ENCODE measurements at places on chromosomes 2 and 18. TPM values are rescaled to one million over a fixed set of nuclear protein-coding genes. Genes with fewer than 3 reads are reported as not detected.

DNA sequence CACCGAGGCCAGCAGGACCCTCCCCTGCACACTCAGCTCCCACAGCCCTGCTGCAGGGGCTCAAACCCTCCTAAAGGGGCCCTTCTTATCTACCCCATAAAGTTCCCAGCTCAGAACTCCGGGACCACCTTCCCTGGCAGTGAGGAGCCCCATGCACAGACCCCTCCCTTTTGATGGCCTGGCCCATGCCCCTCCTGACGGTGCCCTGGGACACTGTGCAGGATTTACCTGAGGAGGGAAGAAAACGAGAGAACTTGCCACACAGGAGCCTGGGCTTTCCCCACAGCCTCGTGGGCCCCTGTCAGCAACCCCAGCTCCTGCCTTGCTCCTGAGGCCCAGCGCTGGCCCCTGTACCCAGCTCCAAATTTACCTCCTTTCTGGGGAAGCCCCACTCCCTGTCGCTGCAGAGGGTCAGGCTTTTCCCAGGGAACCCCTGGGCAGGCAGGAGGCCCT lies 206.3 kb upstream of the SALL3 start:
- peak; percentile 83 for DNase-seq

DNA sequence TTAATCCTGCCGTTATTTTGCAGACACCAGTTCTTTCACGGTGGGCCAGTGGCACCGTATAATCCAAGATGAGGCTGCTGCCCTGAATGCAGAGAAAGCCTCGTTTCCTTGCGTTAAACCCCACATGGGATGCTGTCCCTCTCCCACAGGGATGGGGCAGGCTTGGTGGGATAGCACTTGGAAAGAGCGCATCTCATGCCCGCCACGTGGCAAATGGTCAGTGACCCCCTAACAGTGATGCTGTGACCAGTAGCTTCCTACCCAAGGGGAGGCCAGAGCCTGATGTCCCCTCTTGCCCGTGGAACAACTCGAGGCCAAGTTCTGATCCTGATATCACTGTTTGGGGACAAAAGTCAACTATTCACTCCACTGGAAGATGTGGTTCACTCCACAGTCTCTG lies 73.3 kb downstream of the RHOB start:
- DNase-seq, result no peak

GRCh38 chr18:23828426-23828825 lies 139.2 kb downstream of the LAMA3 start:
- no peak for DNase-seq

- DNase-seq, result no peak
These were observed 11.1 kb downstream of the BMP10 start for GRCh38 chr2:68860111-68860510.

- no peak for DNase-seq
These were observed 3.0 kb upstream of the GAREM2 start for GRCh38 chr2:26169681-26170414.

- DNase-seq, result peak; percentile 85
These were observed 106.1 kb upstream of the ALKAL2 start for GRCh38 chr2:393711-394696.

DNA sequence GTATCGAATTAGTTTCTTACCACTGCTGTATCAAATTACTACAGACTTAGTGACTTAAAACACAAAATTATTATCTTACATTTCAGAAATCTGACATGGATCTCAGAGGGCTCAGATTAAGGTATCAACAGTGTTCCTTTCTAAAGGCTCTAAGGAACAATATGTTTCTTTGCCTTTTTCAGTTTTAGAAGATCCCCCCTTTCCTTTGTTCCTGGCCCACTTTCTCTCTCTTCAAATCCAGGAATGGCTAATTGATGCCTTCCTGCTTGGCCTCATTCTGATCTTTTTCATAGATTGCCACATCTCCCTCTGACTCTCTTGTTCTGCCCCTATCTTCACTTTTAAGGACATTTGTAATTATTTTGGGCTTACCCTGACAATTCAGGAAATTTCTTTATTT lies 65.7 kb downstream of the LRP1B start:
- DNase-seq, result no peak

DNA sequence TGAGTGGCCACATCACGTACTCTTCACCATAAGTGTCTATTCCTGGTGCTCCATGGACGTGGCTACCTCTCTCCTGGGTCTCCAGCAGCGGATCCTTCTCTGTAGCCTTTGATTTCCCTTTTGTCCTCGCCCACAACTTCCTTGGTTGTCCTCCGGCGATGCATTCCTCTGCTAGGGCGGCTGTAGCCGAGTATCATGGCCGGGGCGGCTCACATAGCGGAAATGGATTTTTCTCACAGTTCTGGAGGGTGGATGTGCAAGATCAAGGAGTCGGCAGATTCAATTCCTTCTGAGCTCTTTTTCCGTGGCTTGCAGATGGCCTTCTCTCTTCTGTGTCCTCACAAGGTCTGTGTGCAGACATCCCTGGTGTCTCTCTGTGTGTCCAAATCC lies 35.7 kb downstream of the ACKR3 start:
- no peak for DNase-seq

DNA sequence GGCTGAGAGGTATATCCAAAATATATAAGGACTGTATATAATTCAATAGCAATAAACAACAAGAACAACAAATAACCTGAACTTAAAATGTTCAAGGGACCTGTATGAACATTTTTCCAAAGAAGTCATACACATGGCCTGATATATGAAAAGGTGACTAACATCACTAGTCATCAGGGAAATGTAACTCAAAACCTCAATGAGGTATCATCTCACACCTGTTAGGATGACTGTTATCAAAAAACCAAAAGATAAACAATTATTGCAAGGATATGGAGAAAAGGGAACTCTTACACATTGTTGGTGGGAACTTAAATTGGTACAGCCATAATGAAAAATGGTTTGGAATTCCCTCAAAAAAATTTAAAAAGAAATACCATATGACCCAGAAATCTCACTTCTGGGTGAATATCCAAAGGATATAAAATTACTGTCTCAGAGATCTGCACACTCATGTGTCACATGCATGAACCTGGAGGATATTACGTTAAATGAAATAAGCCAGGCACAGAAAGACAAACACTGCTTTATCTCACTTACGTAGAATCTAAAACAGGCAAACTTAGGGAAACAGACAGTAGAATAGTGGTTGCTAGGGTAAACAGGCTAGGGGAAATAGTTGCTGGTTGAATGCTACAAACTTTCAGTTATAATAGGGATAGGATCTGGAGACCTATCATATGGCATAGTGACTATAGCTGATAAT lies 334.5 kb upstream of the MMADHC start:
- DNase-seq, result no peak

- no peak for DNase-seq
These were observed 9.5 kb downstream of the COPS7B start for GRCh38 chr2:231795525-231796327.

DNA sequence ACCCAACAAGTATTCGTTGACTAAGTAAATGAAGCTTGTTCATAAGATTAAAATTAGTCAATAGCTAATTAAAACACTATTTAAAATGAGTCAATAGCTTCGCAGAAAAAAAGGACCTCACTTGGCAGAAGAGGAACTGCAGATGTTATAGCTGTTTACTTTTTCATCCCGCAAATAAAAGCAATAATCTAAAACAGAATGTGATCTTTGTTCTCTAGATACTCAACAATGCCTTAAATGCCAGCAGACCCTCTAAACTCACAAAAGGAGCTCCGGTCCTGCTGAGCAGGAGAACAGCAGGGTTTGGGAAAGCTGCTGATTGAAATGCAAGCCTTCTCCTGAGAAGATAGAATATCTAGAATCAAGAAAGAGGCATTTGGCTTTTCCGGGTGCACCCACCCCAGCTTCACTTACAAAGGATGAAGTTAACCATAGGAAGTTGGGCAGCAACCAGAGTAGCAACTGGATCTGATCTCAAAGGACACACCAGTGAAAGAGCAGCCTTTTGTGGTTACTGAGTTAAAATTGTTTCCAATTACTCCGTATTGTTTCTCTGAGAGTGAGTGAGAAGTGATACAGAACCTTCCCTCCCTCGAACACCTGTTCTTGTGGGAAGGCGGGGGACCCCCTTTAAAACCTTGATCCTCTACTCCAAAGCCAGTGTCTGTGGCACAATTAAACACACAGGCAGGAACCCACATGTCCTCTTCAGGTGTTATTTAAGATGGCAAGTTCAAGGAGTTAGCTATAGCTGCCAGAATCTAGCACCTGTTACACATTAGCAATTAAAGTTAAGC lies 6.8 kb downstream of the CCBE1 start:
- DNase-seq, result no peak

DNA sequence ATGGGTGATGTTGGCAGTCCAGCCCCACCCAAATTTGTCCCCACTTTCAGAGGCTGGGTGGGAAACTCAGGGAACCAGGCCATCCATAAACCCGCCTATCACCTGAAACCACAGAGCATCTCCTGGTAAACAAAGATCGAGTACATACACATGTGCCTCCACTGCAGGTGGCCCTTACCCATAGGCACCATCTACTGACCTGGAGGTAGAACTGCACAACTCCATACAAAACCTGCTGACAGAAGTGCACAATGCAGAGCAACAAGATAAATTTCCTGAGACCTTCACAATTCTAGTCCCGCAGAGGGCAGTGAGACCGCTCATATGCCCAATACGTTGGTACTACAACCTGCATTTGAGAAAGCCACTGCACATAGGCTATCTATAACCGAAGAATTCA lies 856.3 kb downstream of the SUCLG1 start:
- no peak for DNase-seq

TEKT4 gene
- total RNA-seq, result not detected

DYNAP gene
- total RNA-seq, result not detected

DNA sequence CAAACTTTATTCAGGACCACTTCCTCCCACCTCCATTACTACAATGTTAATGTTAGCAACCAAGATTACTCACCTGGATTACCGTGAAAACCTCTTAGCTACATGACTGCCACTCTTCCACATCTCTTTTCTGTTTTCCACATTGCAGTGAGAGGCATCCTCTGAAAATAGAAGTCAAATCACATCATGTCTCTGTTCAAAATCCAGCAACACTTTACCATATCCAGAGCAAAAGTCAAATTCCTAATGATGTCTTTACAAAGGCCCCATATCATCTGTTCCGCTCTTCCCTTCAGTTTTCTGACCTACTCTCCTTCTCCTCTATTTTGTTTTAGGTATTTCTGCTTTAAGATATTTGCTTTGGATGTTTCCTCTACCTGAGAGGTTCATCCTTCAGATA lies 37.5 kb upstream of the DSG1 start:
- no peak for DNase-seq

FAHD2B gene
- 26.1 TPM for total RNA-seq

CMPK2 gene
- total RNA-seq, result 0.24 TPM

GPR39 gene
- 0.42 TPM for total RNA-seq

DNA sequence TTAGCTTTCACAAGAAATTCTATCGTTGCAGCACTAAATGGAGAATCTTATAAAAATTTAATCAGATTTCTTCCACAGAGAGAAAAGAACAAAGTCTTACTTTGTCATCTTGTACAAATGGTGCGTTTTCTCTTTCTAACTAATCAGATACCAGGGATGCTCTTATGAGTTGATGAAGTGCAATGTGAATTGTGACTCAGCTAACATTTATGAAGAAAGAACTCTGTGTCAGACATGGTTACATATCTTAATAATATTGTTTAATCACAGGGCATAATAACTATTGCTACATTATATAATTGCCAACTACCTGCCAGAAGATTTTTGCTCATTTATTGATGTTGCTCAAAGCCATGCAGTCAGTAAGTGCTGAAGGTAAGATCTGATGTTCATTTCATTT lies 465.0 kb downstream of the CCDC85A start:
- no peak for DNase-seq

DNA sequence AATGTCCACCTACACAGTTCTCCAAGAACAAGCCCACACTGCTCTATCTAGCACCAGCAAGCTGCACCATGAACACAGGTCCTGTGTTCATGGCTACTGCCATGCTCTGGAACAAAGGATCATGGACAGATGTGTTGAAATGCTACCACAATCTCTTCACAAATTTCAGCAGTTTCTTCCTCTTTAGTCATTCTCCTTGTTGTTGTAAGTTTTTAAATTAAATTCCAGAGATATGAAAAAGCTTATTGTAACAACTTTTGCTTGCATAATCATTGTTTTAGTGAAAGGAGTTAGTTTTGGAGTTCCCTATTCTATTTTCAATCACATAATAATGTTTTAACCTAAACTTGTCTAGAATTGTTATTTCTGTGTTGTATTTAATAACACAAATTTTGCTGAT lies 17.2 kb upstream of the NAPG start:
- no peak for DNase-seq

DNA sequence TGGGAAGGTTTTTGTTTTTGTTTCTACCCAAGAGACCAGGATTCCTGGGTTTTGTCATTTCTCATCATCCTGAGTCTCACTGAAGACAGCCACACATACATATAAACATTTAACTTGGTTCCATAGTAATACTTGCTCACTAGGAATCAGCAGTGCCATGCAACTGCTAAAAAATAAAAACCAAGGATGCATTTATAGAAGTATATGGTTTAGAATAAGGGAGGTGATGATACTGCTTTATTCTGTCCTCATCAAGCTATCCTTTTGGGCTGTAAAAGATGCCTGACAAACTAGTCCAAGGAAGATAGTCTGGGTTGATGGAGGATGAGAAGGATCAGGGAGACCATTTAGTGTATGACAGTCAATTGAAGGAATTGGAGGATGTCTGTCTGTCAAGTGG lies 740 bp downstream of the SPATA3 start:
- no peak for DNase-seq

DNA sequence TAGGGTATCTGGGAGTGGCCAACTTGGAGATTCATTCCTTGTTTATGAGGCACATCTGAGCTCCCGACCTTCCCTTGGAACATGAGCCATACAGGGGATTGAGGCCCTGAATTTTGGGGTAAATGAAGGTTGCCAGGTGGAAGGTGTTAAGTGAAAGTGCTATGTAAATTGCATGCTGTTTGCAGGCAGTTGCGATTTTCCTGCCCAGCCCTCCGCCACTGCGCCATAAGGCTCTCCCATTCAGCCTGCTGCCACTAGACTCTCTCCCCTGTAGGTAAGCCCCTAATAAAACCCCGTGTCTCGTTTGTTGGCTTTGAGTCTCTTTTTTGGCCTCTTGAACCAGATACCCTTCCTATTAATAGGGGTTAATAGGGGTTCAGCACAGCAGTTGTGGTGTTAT lies 33.8 kb downstream of the PCARE start:
- no peak for DNase-seq

DNA sequence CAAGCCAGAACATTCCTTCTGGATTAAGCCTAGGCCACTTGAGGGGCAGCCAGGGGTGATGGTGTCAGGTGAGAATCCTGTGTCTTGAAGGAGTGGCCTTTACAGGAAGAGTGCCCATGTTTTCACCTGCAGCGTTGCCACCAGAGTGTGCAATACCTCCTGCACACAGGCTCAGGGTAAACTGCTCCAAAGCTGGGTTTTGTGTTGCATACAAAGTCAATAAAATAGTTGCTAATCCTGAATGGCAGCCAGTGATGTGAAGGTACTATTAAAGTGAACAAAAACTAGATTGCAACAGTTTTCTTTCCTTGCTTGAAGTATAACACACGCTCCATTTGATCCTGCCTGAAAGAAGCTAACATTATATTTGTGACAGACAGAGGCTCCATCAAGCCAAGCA lies 64.4 kb upstream of the NRP2 start:
- no peak for DNase-seq

DNA sequence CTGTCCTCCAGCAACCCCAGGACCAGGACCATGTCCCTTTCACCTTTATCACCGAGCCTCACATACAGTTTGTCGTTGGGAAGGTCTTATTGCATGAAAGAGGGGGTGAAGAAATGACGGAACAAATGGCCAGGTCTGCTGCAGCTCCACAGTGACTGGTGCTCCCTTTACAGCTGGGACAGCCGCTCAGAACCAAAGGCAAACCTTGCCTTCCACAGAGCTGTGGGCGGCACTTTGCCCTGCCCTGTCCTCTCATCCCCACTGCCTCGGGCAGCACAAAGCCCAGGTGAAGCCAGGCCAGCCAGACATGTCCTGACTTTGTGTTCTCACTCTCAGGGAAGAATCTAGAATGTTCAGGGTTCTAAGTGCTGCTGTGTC lies 961 bp downstream of the GPR55 start:
- no peak for DNase-seq
